ENCODE measurements at places on chromosomes 2 and 18.

DNA sequence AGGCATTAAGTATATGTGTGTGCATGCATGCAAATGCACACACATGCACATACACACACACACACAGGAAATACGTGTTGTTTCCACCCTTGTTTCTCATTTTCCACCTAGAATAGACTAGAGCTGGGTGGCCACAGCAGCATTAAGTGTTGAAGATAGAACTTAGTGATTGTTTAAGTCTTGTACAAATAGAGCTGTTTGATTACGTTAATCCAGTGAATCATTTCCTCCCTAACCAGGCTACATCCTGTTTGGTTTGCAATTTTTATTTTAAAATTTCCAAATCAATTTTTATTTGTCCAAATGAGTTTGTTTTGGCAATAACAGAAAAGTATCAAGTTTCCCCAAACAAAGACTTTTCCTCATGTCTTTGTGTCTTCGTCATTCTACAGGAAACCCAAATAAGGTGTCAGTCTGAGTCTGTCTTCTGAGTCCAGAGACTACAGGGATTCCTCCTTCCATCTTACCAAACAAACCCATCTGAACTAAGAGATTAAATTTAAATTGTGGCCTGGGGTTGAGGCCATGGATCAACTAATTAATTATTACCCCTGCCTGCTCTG, 74.6 kb upstream of the GALNT5 start:
- DNase-seq: peak; percentile 58

DNA sequence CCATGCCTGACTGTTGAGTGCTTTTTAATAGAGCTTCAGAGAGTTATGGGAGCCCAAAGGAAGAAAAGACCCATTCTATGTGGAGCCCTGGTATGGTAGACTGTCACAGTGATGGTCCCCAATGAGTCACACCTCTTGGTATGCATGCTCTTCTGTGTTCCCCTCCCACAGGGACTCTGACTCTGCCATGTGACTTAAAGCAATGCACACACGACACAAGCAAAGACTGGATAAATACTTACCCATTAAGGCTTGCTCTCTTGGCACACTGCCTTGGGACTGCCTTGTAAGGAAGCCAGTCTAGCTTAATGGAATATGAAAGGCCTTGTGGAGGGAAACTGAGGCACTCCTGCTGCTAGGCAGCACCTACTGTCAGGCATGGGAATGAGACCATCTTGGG, 16.7 kb upstream of the DTNB start:
- no peak for DNase-seq

DNA sequence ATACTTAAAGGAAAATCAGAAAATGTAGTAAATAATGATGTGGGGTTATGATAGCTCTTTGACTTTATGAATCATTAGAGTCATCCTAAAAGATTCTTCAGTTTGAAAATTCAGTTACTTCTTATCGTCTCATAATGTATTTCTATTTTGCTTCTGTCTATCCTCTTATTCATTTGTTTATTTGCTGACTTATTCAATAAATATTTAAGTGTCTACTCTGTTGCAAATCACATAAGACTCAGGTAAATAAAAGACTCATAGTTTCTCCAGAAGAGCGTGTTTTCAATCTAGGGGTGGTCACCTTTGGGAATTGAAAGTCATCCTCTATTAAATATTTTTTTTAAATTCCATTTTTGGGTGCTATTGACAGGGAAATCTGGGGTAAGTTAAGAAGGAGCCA, 69.1 kb upstream of the RBMS1 start:
- no peak for DNase-seq

DNA sequence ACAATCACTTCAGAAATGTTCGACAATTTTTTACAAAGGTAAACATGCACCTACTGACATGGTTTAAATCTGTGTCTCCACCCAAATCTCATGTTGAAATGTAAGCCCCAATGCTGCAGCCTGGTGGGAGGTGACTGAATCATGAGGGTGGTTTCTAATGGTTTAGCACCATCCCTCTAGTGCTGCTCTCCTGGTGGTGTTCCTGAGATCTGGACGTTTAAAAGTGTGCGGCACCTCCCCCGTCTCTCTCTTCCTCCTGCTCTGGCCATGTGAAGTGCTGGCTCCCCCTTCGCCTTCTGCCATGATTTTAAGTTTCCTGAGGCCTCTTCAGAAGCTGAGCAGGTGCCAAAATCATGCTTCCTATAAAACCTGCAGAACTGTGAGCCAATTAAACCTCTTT, 28.3 kb downstream of the MAP3K2 start:
- DNase-seq: no peak

DNA sequence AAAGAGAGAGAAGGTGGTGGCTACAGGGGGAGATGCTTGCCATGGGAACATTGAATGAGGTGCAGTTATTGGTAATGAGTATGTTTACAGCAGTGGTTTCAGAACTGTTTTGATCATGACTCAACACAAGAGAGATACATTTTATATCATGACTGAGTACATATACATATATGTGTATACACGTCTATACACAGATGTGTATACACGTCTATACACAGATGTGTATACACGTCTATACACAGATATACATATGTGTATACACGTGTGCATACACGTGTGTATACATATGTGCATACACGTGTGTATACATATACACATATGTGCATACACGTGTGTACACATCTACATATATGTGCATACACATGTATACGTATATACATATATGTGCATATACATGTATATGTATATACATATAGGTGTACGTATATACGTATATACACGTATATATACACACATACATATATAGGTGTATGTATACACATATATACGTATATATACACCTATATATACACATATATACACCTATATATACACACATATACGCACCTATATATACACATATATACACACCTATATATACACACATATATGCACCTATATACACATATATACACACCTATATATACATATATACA, 518.5 kb downstream of the TSN start:
- no peak for DNase-seq

DNA sequence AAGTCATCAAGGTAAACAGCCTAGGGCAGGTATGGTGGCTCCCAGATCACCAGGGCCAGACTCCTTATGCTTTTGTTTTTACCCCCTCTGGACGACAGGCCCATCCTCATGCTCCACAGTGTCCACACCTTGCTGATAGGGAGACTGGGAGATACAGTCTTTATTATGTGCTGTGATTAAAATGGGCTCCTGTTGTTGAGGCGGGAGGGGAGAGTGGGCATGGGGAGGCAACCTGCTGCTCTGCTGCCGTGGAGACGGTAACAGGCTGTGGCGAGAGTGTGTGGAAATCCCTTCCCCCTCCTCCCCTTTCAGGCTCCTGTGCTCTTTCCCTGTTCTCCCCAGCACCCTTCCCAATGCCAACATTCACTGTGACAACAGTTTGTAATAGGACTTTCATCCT, 38.2 kb upstream of the PNO1 start:
- DNase-seq: no peak

- peak; percentile 76 for DNase-seq
These were observed 92.3 kb downstream of the UBE2E3 start for GRCh38 chr2:181072486-181073235.

DNA sequence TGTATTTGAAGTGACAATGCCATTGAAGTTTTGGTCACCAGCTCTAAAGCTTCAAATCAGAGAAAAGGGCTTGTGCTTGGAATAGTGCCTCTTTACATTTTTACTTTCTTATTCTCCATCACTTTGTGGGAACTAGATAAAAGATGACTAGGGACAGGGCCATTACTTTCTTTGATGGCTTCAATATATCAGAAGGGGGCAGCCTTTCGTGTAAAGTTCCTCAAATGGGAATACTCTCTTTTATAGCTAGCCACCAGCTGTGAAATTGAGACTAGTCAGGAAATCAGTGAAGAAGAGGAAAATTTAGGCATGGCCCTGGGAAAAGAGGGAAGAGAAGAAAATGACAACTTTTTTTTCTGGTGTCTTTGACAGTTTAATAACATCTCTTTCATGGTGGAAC, 242.5 kb downstream of the DCC start:
- DNase-seq: no peak

DNA sequence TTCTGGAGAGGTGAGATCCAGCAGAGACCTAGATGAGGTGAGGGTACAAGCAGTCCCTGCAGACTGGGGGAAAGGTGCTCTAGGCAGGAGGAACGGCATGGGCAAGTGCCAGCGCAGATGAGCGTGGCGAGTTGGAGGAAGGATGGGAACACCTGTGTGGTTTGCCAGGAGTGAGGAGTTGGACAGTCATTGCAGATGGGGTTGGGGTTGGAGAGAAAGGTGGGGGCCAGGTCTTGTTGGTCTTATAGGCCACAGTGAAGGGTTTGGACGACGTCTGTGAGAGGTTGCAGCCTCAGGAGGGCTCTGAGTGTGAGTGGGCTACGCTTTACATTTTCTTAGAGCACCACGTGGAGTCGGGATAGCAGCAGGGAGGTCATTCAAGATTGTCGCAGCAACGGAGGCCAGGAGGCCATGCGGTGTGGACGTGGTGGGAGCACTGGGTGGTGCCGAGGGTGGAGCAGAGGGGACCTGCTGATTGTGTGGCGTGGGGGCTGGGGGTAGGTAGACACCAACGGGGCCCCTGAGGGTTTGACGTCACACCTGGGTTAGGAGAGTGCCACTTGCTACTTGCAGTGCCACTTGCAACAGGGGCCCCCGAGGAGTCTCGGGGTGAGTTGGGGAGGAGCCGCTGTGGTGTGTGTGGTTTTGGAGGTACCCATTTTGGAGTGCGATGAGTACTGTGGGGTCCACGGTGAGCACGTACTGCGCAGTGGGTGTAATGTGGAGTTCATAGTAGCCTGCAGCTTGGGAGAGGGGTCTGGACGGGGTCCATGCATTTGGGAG, 66.2 kb downstream of the LPIN1 start:
- no peak for DNase-seq

GRCh38 chr18:78080081-78080480, 830.4 kb downstream of the GALR1 start:
- DNase-seq: no peak

- DNase-seq: no peak
These were observed 17.1 kb downstream of the HS6ST1 start for GRCh38 chr2:128301501-128301966.

GRCh38 chr2:48673581-48673980, 55.9 kb downstream of the GTF2A1L start:
- DNase-seq: no peak

Measured in kidney capillary endothelial cell (primary cell).